ENCODE measurements at places on chromosomes 3 and 15. TPM values are rescaled to one million over a fixed set of nuclear protein-coding genes. Genes with fewer than 3 reads are reported as not detected.

NEK10 gene
- 5.1 TPM for total RNA-seq

NTRK3 gene
- not detected for total RNA-seq

- DNase-seq: no peak
Observed at GRCh38 chr3:105516972-105517371, 150.3 kb downstream of the ALCAM start.

GRCh38 chr3:100899440-100900091 lies 93.7 kb downstream of the ABI3BP start:
- DNase-seq: no peak

GRCh38 chr3:12854565-12854964 lies 13.2 kb upstream of the RPL32 start:
- DNase-seq: no peak

- DNase-seq: peak; percentile 19
Observed at GRCh38 chr3:171056528-171056927, 30.0 kb upstream of the SLC2A2 start.

- DNase-seq: no peak
Observed at GRCh38 chr3:11150256-11150655, 4.0 kb upstream of the HRH1 start.

ZPLD1 gene
- total RNA-seq: 1.2 TPM

DNA sequence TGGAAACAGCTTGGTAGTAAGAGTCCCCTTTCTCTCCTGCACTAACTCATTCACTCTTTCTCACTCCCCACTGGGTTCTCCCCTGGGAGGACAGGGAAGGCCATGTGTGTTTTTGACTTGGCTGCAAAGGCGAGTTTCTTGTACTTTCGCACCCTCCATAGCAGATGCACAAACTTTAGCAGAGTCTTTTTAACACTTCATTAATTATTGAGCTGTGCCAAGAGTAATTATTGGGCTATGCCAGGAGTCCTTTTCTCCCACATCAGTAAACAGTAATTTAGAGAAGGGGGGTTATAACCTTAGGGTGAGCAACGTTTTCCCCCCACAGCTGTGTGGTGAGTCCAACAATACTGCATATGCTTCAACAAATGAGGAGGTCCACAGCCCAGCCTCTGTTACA lies 224.4 kb upstream of the ATP11B start:
- no peak for DNase-seq
